ENCODE measurements at places on chromosomes 1 and 21.

DNA sequence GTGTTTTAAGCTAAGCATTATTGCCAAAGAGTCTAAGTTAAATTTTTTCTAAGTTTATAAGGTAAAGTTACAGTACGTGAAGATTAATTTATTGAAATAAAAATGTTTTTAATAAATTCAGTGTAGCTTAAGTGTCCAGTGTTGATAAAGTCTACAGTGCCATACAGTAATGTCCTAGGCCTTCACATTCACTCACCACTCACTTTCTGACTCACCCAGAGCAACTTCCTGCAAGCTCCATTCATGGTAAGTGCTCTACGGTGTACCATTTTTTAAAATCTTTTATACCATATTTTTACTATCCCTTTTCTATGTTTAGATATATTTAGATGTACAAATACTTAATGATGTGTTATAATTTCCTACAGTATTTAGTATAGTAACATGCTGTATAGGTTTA lies 173.2 kb downstream of the CACNA1E start:
- no peak for ATAC-seq

GRCh38 chr1:209648931-209649776 lies 3.1 kb downstream of the LAMB3 start:
- peak; percentile 69 for ATAC-seq

DNA sequence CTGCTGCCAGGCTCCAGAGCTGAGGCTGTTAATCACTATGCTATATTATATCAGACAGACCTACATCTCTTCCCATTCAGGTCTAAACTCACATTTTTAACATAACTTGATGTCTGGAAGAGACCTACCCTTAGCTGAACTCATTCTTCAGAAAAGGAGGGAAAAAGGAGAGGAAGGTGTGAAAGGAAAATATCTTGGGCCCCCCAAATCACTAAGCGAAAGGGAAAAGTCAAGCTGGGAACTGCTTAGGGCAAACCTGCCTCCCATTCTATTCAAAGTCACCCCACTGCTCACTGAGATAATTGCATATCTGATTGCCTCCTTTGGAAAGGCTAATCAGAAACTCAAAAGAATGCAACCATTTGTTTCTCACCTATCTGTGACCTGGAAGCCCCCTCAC lies 222.2 kb downstream of the ASTN1 start:
- no peak for ATAC-seq

DNA sequence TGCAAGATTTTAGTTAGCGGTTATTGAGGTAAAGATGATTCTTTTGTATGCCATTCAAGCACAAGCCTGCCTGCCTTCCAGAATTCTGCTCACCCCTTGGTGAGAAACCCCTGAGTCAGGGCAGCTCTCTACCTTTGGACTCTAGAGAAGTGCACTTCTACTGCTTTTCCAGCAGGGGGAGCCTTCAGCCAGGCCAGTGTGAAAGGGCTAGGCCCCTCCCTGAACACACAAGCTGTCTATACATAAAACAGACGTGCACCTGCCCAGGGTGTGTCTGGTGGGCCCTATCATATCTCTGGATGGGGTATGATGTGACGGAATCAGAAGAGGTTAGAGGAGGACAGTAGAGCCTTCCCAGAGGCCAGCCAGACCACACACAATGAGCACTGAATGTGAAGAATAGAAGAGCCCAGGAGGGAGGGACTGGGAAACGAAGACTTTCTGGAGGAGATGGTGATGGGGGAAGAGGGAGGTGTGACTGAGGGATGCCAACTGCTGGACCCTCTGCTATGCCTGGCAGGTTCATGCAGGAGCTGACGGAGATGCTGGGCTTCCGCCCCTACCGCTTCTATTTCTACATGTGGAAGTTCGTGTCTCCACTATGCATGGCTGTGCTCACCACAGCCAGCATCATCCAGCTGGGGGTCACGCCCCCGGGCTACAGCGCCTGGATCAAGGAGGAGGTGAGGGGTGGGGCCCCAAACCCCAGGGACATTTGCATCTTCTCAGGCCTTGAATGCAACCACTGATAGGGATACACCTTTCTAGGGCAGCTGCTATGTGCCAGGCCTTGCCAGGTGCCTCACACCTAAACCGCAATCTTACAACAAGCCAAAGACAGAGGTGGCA lies 13.0 kb upstream of the KCNC4 start:
- peak; percentile 95 for ATAC-seq

- ATAC-seq, result no peak
These were observed 183.2 kb upstream of the HMCN1 start for GRCh38 chr1:185551008-185551407.

DNA sequence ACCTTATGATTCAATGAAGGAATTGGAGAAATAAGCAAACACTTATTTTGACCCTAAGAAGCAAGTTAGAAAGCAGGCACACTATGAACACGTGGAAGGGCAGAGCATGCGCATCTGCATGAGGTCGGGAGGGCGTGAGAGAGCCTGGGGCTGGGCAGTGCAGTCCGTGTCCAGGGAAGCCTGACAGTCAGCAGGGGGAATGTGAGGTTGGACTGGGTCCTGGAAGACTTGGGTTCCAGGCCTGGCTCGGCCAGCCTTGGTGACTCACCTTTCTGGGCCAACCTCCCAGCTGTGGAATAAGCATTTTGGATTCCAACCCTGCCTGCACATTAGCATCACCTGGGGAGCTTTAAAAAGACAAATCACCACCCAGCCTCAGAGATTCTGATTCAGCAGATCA lies 26.6 kb upstream of the LMX1A start:
- ATAC-seq, result peak; percentile 39

DNA sequence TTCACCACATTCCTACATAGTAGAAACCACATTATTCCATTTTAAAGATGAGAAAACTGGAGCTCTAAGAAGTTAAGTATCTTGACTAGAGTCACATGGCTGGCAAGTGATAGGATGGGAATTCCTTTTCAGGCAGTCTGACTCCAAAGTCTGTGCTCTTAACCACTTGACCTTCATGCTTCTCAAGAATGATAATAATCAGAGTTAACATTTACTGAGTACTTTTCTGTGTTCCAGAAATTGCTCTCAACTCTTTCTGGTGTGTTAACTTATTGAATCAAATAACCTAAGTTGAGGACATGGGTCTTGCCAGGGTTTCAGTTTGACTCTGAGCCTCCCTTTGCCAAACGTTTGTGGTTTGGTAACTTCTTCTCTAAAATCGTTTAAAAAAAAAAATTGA lies 169.4 kb downstream of the RASAL2 start:
- peak; percentile 28 for ATAC-seq

DNA sequence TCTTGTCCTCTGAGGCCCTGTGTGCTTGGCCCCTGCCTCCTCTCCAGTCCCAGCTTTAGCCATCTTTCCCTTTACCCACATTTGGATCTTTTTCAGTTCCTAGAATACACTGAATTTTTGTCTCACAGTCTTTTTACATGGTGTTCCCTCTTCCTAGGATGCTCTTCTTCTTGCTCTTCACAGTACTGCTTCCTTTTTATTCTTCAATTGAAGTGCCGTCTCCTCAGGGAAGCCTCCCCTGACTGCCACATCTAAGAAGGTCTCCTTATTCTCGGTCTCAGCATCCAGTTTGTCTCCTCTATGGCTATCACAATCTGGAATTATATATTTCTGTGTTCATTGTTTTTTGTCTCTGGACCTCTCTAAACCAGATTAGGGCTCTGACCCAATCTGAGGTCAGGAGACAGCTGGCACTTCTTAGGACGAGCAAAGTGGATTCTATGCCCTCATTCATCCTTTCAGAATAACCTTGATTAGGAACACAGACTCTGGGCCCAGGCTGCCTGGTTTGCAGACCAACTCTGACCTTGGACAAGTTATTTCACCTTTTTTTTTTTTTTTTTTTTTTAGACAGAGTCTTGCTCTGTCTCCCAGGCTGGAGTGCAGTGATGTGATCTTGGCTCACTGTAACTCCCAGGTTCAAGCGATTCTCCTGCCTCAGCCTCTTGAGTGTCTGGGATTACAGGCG lies 3.2 kb upstream of the FGR start:
- ATAC-seq, result no peak

- no peak for ATAC-seq
These were observed 42.8 kb upstream of the USP24 start for GRCh38 chr1:55257958-55258357.

DNA sequence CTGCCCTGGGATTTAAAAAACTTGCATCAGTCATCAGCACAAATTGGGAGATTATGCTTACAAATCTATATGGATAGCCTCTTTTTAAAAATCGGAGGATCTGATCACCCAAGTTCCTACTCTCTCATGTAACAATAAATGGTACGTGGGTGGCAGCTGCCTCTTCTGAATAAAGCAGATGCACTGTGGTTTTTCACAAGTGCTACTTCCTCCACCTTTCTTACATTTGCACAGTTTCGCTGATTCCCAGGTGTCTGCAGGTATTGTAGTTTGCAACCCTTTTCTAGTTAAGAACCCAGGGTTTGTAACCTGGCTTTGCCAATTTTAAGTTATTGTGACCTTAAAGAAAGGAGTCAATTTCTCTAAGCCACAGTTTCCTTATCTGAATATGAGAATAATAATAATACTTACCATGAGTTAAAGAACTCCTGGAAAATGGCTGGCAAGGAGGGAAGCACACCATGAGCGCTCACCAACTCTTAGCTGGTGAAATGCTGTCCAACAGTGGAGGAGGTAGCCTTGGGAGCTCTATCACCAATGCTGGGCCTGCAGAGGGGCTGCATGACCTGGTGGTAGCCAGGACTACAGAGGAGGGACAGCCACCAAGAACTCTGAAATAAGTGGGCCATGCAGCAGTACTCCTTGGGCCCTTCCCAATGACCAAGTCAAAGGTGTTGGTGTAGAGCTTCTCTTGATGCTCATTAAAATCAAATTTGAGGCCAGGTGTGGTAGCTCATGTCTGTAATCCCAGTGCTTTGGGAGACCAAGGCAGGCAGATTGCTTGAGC lies 30.2 kb upstream of the KCNA2 start:
- ATAC-seq, result no peak

DNA sequence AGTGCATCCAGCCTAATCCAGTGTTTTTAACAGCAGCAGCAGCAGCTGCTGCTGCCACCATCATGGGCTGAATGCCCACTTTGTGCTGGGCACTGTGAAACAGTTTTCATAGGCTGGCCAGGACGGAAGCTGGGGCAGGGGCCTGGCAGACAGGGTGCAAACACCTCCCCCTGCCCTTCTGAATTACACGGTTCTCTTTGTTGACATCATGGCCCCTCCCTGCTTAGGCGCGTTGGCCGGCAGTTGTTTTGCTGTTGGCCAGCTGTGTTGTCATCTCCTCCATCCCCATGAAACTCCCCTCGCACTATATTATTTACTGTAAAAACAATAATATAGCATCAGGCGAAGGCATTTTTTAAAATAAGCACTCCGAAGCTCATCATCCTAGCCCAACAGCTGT lies 33.1 kb downstream of the PTPRU start:
- ATAC-seq, result no peak

GRCh38 chr1:96978444-96978843 lies 256.9 kb downstream of the PTBP2 start:
- ATAC-seq, result no peak

DNA sequence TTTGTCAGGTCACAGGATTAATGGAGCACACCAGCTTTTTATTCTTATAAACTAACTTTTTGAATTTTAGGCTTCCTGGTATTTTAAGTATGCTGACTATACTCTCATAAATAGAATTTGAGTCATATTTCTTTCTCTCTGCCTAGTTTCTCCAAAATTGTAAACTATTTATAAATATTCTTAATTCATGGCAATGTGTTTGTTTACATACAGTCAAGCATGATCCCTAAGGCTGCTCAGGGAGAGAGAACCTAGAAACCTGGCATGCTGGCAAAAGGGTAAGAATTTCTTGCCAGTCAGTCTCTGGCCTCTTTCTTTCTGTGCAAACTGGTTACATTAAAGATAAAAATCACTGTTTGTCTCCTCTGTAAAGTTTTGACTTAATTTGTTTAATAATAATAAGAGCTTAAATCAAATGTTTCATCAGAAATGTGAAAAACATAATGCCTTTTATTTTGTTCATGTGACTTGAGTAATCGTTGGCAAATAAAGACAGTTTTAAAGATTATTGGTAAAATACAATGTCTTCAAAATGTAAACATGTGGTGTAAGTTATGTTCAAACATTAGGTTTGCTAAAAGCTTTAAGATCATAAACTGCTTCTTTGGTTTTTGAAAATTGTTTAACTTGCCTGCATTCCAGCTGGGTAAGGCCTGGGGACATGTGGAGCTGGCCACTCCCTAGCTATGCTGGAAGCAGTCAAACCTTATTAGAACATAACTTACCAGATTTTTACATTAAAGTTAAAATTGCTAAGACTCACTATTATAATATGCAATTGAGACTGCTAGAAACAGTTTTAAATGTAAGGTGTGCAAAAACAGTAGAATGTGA lies 1401.7 kb downstream of the NCAM2 start:
- ATAC-seq, result no peak
